ENCODE measurements at places on chromosomes 2 and 18. TPM values are rescaled to one million over a fixed set of nuclear protein-coding genes. Genes with fewer than 3 reads are reported as not detected.

The NAT8 gene
- not detected for total RNA-seq

DNA sequence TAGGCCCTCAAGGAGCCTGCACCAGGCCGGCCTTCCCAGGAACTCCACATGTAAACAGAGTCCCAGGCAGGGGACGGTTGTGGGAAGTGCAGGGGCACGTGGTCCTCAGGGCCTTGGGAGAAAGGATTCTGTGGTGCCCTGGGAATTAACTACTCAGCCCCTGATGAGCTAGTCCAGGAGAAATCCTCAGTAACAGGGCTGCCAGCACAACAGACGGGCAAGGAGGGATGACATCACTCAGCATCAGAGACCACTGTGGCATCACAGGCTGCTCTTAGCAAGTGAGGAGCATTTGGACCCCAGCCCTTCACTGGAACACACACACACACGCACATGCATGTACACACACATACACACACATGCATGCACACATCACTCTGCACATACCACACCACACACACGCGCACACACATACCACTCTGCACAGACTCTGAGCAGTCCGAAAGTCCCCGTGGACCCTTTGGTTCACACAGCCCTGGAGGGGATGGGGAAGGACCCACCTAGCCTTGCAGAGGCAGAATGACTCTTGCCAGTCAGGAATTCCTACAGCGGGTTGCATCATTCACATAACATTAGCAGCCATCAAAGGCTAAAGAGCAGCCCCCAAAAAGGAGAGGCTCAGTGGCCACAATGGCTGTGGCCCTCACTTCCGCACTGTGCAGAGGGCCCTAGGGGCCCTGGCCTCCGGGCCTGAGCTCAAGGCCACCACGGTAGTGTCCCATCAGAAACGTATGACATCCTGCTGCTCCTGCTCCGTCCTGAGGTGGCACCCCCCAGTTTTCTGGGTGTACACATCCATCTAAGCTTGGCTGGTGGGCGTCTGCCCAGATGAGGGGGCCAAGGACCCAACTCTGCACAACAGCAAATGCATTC is 1.9 kb upstream of the NMUR1 start:
- no peak for DNase-seq

DNA sequence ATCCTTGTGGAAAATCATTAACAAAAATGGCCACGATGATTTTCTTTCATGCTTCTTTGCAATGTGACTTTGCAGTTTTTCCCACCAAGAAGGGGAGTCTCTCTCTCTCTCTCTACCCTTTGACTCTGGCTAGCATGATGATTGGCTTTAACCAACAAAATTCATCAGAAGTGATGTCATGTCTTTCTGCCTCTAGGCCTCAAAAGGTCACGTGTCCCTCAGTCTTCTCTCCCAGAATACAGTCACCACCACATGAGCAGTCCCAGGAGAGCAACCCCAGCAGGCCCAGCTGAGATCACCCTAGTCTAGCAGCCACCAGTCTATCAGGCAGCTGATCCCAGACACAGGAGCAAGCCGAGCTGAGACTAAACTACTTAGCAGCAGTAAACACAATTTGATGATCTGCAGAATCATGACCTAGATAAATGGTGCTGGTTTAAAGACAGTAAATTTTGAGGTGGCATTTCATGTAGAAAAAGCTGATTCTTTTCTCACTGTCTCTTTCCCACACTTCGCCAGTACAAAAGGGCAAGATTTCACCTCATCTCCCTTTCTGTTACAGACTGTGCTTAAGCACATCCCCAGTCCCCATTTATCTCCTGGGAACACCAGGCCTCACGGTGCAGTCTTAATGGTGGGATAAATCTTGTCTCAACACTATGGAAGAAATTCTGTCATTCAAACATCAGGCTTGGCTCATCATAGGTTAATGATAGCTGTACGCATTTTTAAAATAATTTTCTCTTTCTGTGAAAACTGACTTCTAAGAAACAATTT is 132.7 kb downstream of the SCG2 start:
- DNase-seq = no peak

GRCh38 chr2:175010848-175011254 is 5.7 kb upstream of the CHN1 start:
- no peak for DNase-seq

DNA sequence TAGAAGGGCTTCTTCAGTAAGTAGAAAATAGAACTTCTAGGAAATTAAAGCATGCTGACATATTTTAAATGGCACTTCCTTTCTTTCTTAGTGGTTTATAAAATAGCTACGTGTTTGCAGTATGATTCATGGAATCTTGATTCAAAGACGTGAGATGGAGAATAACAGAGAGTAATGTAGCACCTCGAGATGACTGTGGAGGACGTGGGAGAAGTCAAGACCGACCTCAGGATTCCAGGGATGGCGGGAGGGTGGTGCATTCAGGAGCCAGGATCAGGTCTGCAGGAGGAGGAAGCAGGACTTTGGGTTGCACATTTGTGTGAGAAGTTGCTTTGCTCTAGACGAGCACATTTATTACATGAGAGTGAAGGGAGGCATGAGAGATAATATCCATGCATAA is 56.0 kb downstream of the DCDC2C start:
- no peak for DNase-seq
